Chondrocyte (in vitro differentiated cells): ENCODE measurements at places on chromosomes 2 and 18.

- no peak for DNase-seq
Measured at GRCh38 chr2:2804528-2804927, 473.5 kb upstream of the MYT1L start.

DNA sequence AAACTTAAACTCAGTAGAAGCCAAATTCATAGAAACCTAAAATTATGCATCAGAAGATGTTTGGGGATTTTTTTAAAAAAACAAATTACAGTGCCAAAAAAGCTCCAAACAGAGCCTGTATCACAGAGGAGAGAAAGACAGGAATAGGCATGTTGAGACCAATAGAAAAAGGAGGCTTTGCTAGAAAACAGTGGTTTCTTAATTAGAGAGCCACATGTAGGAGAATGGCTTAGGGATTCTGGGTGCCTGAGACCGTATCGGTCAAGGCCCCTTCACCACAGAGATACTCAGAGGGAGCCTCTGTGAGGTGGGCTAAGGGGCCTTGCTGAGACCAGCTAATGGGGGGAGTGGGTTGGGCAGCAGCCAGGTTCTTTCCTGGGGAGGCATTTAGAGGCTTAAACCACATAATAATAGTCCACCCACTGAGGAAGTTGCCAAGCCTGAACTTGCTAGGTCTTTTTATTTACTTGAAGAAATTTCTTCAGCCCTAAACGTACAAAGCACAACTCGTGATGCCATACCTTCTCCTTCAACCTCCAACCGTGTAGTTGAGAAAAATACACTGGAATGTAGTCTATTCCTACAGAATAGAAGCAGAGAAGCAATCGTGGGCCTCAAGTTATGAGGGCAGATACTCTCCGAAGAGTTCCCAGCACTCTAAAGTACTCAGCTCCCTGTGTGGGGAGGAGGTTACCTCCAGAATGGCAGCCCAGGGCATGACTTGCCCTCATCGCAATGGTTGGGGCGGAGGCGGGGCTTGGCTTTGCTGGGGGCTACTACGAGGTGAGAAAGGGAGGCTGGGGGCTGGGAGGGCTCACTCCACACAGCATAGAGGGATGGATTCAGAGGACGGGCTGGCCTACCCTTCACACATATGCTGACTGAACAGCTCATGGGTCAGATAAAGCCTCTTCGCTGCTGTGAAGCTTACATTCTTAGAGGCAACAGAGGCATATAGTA, 237.9 kb downstream of the TPGS2 start:
- DNase-seq: no peak

GRCh38 chr18:9779630-9780029, 71.5 kb downstream of the RAB31 start:
- DNase-seq: no peak

- no peak for DNase-seq
Measured at GRCh38 chr18:58402951-58403702, 225.8 kb downstream of the ALPK2 start.

- DNase-seq: no peak
Measured at GRCh38 chr18:49648326-49648725, 86.5 kb downstream of the LIPG start.
